Effector memory CD4-positive, alpha-beta T cell (primary cell): ENCODE measurements at places on chromosomes 6 and 20.
A peak's percentile ranks its signal among the peaks of the same experiment; 100 is the strongest.

DNA sequence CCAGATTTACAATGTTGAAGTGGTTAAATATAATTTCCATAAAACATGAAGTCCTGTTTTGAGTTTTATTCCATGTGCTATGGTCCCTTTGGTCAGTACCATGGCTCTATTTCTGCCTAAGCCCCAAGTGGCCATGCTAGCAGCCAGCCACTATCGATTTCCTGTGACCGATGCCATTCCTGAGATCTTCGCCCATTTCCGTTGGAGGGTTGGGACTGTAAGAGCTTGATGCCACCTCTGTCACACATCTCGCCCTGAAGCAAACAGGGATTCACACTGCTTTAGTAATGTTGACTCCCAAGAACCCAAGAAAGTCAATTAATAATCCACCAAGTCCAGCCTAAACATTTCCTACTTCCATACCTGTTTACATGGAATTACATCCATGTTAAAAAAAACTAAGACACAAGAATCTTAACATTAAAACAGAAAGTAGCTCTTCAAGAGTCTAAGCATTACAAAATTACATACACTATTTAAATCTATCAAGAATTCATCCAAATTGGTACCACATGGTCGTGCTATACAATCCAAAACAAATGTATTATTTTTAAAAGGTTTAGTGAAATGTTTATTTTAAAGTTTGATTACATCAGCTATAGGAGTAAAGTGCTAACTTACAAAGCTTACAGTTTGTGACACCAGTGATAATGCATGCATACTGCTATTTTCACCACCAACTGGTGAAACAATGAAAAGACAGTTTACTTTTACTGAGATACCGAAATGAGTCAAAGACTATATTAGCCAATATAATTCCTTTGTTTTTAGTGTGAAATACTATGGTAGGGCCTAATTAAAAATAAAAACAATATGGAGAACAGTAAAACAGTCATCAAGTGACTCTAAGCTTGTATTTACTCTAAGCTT is 2.5 kb downstream of the RBM39 start:
- no peak for DNase-seq

DNA sequence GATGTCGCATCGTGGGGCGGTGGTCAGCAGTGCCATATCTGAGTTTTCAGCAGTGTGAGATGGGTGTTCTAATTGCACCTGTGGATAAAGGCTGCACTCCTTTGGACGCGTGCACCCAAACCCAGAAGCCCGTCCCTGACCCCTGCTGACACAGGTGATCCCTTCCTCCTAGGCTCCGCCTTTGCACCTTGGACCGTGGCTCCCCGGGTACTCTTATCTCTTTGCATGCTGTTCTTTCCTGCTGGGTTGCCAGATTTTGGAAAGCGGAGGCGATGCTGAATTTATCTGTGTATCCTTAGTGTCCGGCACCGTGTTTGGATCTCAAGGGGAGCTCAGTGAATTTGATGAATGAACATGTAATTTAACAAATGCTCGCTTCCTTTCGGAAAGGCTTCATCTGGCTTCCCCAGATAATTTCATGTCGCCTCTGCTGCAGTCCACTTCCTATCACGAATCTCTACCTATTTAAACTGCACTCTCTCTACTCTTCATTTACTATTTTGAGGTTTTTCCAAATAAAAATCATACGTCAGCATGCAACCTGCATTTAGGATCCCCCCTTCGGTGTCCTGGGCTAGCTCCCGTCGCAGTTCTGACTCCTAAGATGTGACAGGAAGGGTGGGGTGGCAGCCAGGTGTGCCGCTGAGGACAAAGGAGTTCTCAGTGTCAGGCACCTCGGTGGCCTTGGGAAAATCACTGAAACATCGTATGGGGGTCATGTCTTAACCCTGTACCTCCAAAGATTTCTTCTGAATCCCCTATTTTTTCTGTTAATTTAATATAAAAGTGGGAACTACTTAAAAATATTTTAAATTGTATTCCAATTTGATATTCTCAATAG is 753 bp upstream of the PERP start:
- no peak for DNase-seq

DNA sequence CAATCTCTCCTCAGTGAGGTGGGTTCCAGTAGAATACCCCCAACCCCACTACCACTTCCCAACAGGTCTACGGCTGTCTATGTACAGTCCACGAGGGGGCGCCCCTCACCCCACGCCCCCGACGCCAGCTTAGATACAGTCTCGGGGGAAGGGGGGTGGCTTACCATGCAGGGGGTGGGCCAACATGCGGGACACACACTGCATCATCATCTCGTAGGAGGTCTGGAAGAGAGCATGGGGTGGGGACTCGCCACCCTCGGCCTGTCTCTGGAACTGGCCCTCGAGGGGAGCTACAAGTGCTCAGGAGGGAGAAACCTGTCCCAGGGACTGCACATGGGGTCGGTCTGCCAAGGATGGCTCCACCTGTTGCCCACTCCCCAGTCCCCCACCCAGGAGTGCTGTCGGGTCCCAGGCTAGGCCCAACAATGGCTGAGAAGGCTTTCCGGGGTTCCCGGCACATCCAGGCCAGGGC is 8.5 kb downstream of the MTCH1 start:
- DNase-seq = no peak

DNA sequence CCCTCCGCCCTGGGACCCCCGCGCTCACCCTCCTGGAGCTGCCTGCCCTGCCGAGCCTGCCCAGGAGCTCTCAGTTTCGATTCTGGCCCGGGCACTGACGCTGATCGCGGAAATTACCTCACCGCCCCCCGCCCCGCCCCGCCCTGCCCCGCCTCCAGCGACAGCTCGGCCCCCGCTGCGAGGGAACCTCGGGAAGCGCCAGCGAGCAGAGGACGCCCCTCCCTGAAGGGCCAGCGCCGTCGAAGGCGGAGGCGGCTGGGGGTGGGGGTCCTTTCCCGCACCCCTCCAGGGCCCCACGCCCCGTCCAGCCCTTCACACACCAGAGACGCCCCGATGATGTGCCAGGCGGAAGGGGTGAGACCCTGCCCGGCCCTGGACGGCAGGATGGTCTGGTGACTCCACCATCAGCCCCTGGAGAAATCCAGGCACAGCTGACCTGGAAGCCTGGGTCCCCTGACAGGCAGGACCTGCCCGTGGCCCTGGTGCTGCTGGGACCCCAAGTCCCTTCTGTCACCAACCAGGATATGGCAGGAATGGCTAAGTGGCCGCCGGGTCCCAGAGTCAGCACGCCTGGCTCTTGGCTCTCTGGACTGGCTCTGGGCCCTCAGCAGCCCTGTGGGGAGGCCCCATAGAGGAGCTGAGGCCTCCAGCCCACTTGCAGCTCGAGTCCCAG is at the start of gene HELZ2:
HELZ2 (minus strand) TSS at position 84 of the 673 bp plus-strand sequence. CDS start 1,854 bp downstream, outside the sequence.
- DNase-seq = peak; percentile 59

DNA sequence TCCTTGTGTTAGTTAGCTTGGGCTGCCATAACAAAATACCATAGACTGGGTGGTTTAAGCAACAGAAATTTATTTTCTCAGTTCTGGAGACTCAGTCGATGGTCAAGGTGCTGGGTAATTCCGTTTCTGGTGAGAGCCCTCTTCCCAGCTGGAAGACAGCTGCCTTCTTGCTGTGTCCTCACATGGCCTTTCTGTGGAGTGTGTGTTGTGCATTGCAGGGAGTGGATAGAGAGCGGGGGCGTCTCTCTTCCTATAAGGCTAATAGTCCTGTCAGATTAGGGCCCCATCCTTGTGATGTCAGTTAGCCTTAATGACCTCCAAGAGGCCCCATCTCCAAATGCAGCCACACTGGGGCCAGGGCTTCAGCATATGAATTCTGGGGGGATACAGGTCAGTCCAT is 19.2 kb downstream of the CHMP4B start:
- no peak for DNase-seq

DNA sequence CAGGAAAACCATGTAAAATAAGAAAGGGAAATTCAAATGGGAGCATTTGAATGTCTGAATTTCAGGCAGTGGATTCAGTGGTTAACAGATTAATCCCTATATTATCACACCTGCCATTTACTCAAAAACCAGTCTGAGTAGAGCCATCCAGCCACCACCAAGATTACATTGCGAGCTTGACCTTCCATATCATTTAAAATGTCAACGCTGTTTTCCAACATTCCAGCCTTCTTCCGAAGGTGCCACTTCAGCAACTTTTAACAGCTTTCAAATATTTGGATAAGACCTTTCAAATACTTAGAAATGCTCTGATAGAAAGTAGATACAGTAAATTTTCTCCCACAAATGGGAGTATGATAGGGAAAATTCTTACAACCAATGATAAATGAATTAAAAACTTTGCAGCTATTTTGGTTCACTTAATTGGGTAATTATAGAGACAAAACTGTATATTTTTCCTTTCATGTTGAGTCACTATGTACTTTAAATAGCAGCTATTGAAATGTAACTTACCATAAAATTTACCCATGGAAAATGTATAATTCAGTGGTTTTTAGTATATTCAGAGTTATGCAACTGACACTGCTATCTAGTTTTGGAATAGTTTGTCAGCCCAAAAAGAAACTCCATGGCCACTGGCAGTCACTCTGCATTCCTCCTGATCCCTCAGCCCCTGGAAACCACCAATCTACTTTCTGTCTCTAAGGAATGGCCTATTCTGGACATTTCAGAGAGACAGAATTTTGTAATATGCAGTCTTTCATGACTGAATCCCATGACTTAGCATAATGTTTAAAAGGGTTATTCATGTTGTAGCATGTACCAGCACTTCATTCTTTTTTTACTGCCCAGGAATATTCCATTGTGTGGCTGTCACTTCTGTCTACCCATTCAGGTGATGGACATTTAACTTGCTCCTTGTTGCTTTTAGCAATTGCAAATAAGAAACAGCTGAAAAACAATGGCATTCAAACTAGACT is 21.5 kb downstream of the EZR start:
- no peak for DNase-seq

DNA sequence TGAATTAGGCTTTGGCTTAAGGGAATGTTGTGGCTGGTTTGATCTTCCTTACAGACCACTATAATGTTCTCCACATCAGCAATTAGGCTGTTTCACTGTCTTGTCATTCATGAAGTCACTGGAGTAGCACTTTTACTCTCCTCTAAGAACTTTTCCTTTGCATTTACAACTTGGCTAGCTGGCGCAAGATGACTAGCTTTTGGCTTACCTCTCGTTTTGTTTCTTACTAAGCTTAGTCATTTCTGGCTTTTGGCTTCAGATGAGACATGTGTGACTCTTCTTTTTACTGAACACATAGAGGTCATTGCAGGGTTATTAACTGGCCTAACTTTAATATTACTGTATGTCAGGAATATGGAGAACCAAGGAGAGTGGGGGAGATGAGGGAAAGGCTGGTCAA is 143.2 kb downstream of the PTCHD4 start:
- DNase-seq = no peak

DNA sequence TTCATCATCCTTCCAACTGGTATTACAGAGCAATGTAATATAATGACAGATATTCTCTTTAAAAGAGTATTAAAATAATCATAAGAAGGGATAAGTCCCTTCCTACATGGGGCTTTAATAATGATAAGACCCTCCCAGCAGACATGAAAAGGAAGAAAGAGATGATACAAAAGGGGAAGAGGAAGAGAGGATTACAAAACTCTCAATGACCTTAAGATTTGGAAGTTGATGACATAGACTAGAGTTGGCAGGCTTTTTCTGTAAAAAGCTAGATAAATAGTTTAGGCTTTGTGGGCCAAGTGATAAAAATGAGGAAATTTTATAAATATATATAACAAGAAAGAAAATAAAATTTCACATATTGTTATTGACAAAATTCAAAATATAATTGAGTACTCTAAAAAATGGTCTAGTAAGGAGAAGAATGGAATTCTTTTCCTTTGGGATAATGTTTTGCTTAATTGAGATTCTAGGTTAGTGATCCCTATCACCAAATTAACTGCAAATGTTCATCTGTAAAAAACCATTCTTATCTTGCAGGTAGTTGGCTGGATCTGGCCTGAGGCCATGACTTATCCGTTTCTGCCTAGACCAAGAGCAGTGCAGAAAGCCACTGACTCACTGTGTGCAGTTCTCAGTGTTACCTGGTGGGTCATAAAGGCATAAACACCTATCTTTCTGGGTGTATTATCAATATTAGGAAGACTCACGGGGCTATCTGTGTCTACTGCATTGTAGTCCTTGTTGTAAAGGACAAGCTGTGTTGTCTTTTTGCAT is 11.0 kb downstream of the RIPOR2 start:
- DNase-seq = no peak

DNA sequence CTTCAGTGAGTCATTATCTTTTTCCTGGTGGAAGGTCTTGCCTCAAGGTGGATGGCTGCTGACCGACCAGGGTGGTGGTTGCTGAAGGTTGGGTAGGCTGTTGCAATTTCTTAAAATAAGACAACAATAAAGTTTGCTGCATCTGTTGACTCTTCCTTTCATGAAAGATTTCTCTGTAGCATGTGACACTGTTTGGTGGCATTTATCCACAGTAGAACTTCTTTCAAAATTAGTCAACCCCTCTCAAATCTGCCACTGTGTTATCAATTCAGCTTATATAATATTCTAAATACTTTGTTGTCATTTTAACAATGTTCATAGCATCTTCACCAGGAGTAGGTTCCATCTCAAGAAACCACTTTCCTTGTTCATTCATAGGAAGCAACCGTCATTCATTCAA is 66.8 kb upstream of the ATXN1 start:
- no peak for DNase-seq

DNA sequence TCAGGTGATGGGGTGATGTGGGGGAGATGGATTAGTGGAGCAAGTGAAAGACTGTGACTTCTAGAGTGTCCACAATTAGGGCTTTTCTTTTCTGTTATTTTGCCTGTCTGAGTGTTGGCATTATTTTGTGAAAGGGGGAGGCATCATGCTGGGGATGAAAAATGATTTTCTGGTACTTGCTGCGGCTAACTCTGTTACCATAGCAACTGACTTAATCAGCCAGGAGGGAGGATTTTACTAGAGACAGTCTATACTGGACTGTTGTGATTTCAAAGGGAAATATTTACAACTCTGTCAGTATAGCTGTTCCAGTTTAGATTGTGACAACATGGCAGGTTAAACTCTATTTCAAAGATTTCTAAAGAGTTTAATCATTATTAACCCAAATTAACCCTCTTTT is 30.4 kb upstream of the MRAP2 start:
- DNase-seq = no peak

- DNase-seq = peak; percentile 22
These were observed 7.3 kb upstream of the YTHDF1 start for GRCh38 chr20:63223121-63223825.

DNA sequence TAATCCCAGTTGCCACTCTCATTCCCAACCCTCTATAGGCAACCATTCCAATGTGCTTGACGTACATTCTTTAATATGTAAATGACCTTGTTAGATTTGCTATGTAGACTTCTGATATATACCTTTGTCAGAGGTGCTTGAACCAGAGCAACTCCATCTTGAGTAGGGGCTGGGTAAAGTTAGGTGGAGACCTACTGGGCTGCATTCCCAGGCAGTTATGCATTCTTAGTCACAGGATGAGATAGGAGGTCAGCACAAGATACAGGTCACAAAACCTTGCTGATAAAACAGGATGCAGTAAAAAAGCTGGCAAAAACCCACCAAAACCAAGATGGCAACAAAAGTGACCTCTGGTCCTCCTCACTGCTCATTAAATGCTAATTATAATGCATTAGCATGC is 8.3 kb upstream of the HM13 start:
- no peak for DNase-seq
